ENCODE measurements at places on chromosomes 12 and 14.

DNA sequence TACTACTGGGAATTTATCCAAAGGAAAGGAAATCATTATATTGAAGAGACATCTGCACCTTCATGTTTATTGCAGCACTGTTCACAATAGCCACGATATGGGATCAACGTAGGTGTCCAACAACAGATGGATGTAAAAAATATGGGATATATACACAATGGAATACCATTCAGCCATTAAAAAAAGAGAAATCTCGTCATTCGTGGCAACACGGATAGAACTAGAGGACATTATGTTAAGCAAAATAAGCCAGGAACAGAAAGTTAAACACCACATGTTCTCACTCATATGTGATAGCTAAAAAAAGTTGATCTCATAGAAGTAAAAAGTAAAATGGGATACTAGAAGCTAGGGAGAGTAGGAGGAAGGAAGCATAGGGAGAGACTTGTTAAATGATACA is 82.9 kb upstream of the CLMN start:
- H3K27ac ChIP-seq, result no peak overlapping the region
- H3K27me3 ChIP-seq, result no peaks in the 10 kb centered on the region
- H3K4me1 ChIP-seq, result no peaks in the 10 kb centered on the region

- H3K36me3 ChIP-seq, result no peaks in the 10 kb centered on the region
- H3K4me1 ChIP-seq, result no peaks in the 10 kb centered on the region
- no peak overlapping the region for H3K4me3 ChIP-seq
Observed at GRCh38 chr14:74647678-74648461, 35.8 kb upstream of the LTBP2 start.

DNA sequence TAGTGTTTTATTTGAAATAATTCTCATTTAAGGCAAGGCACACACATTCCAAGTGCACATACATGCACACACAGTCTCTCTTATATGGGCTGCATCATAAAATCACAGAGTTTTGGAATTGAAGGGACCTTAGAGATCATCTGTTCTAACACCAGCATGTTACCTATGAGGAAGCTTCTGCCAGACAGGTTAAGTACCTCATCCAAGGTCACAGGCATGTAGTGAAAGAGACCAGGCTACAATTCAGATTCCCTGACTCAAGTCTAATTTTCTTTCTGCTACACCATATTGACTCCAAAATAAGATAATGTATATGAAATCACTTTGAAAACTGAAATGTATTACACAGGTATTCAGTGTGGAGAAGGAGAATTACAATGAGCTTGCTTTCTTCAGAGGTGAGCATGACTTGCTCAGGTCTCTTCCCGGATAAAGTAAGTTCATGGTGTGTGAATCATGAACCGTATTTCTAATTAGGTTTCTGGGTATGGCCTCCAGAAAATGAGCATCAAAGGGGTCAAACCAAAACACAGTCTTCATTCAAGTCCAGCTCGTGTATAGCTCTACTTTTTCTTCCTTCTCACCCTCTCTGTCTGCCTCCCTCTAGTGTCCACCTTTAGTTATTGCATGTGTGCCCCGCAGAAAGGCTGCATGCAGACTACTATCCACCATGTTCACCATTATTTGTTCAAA is 411.9 kb downstream of the FUT8 start:
- peaks cover 5% of the 10 kb centered on the region for H3K4me1 ChIP-seq
- peak; percentile 29 for DNase-seq
- no peaks in the 10 kb centered on the region for H3K36me3 ChIP-seq
- H3K27me3 ChIP-seq, result no peaks in the 10 kb centered on the region
- H3K27ac ChIP-seq, result no peak overlapping the region

DNA sequence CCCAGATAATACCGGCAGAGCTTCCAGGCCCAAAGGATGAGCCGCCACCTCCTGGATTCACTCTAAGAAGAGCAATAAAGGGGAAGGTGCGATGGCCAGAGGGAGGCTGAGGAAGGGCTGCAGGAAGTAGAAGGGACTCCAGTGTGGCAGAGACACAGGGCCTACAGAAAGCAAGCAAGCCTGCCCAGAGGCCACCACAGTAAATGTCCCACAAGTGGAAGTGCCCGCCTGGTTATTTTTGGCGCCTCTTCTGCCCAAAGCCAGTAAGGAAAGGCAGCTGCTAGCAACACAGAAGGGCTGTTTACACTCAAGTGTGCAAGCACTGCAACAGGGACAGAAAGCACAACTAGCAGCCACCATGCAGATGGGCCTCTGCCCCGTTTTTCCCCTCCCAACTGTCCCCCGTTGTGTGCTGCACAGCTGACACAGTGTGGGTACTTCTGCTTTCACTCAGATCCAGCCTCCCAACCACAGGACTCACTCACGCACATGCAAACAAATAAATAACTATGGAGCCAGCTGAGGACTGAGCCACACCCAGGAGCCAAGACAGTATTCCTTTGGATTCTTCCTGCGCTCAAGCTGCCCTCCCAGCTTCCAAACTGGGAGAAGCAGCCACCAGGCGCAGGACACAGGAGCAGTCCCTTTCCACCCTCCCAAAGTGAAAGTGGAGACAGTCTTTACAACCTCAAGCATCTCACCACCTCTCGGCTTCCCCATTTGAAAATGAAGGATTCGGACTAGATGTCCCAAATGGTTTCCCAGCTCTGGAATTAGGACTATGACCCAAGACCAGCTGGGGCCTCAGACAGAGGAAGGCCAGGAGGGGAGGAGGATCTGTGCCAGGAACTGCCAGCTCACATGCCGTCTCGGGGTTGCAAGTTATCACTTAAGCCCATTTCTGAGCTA is 40.0 kb upstream of the PNMA1 start:
- peak overlapping the region; percentile 89 for H3K27ac ChIP-seq
- H3K27me3 ChIP-seq, result no peaks in the 10 kb centered on the region
- DNase-seq, result no peak

DNA sequence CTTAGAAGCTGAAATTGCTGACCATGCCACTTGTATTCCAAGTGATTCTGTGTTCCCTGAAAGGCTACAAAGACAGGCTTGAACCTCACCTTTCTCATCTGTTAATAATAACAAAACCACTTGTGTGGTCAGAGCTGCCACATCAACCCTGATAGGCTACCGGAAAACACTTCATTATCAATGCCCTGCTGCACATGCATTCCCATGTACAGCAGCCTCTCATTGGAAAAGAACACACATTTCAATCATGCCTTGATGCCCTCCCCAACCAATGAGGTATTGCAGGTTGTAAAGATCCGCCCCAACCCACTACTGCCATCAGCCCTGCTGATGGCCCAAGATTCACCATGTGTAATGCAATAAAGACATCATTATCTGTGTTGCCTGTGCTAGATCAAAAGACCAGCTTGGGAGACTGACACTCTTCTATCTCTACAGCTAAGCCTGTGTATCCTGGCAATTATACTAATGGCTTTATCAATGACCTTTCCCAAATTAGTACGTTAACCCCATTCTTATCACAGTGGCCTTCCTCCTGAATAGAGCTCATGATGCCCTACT is 2.8 kb downstream of the GPR19 start:
- H3K4me3 ChIP-seq, result no peak overlapping the region
- peaks cover 5% of the 10 kb centered on the region for H3K4me1 ChIP-seq
- no peak overlapping the region for H3K27ac ChIP-seq
- no peak for DNase-seq

DNA sequence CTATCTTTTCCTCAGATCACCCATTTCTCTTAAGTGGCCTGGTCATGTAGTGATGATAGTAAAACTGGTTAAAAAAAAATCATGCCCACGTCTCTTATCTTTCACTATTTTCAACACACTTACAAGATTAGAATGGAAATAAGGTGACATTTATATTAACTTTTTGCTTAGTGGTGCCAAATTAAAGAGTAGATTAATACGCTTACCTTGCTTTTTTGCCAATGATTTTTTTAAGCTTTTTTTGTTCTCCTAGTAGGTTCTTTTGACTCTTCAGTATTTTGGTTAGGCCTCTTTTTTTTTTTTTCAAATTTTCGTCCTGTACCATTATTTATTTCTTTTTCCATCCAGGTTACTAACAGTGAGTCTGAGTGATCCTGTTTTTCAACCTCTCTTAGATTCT is 147.9 kb downstream of the PTCSC3 start:
- no peaks in the 10 kb centered on the region for H3K4me1 ChIP-seq
- no peak for DNase-seq
- H3K27me3 ChIP-seq, result no peaks in the 10 kb centered on the region
- H3K4me3 ChIP-seq, result no peak overlapping the region
- H3K27ac ChIP-seq, result no peak overlapping the region
- H3K36me3 ChIP-seq, result no peaks in the 10 kb centered on the region

DNA sequence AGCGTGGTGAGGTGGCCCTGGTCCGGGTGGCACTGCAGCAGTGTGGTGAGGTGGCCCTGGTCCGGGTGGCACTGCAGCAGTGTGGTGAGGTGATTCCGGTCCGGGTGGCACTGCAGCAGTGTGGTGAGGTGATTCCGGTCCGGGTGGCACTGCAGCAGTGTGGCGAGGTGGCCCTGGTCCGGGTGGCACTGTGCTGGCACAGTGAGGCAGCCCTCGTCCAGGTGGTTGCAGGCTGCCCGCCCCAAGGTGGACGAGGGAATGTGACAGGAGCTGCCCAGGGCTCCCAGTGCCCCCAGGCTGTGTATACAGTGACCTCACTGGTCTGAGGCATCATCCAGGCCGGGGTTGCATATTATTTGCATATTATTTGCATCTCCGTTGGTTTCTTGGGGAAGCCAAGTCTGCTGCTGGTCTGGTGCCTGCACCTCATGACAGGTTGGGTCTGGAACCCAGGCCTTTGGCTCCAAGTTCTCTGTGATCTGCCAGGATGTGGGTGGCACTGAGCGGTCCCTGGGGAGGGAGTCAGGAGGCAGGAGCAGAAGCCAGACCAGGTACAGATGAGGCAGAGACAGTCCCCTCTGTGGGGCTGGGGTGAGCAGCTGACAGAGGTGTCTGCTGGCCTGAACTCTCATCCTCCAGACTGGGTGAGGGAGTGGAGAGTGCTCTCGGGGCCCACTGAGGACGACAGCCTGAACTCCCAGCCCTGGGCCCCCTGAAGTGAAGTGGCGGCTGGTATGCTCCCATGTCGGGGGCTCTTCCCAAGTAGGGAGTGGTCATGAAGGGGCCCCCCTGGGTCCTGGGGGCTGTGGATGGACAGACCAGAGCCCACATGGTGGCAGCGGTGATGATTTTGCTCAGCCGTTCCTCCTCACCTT is 79.3 kb downstream of the KIF26A start:
- H3K36me3 ChIP-seq, result no peaks in the 10 kb centered on the region
- no peaks in the 10 kb centered on the region for H3K4me1 ChIP-seq
- DNase-seq, result no peak

DNA sequence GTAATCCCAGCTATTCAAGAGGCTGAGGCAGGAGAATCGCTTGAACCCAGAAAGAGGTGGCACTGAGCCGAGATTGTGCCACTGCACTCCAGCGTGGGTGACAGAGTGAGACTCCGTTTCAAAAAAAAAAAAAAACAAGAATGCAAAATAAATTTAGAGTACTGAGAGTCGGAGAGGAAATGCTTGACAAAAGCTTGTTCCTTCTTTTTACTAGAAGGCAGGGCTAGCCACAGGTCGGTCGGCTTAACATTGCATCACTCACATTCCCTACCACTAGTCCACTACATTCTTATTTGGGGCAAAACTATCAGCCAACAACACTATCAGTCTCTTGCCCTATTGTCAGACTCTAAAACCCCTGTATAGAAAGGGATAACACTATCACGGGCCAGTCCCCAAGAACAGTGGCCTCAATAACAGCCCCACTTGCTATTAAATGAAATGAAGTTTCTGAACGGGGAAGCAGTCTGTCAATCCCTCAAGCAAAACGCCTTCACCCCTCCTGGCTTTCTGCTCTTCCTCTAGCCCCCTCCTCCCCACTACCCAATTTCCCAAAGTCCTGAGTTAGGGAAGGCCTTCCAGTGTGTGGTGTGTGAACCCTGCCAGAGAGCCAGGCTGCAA is 1.0 kb downstream of the RNF41 start:
- H3K36me3 ChIP-seq, result peaks cover 6% of the 10 kb centered on the region
- H3K4me3 ChIP-seq, result peak overlapping the region; percentile 100
- no peak for DNase-seq
- H3K27ac ChIP-seq, result peak overlapping the region; percentile 99

DNA sequence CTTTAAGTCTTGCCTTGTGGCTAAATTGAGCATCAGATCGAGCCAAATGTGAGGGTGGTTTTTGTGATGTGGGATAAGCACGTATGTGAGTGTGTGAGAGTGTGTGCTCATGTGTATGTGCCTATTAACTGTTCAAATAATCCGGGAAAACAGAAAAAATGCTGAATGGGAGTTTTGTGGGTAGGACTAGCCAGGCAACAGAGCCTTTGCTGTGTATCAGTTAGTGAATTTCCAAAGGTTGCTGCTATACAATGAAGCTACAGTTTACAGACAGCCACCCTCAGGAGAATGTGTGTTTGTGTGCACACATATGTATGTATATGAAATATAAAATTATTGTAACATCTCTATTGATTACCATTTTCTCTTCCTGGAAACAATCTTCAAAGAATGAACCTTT is 154.0 kb downstream of the SOX5 start:
- H3K4me3 ChIP-seq, result no peak overlapping the region
- no peak for DNase-seq
- H3K36me3 ChIP-seq, result no peaks in the 10 kb centered on the region
- H3K27ac ChIP-seq, result no peak overlapping the region
- H3K4me1 ChIP-seq, result no peaks in the 10 kb centered on the region

DNA sequence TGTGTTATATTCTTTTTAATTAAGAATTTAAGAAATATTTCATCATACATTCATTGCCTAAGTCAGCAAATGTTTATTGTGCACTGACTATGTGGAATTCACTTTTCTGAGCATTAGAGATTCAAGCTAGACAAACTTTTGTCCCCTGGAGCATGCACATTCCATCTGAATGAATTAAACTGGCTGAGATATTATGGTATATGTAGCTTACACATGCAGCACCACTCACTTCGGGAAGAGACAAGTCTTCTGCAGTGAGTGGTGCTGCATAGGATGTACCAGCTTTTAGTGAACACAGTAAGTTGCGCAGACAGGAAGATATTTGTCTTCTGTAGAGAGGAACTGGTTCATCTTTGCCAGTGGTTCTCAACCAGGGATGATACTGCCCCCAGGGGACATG is 318.4 kb downstream of the SYT1 start:
- H3K27ac ChIP-seq, result no peak overlapping the region
- no peak for DNase-seq
- H3K36me3 ChIP-seq, result no peaks in the 10 kb centered on the region
- no peaks in the 10 kb centered on the region for H3K27me3 ChIP-seq

- no peak overlapping the region for H3K27ac ChIP-seq
- H3K4me3 ChIP-seq, result no peak overlapping the region
Observed at GRCh38 chr12:52769354-52769753, 7.8 kb downstream of the KRT76 start.

- no peaks in the 10 kb centered on the region for H3K27me3 ChIP-seq
- no peak overlapping the region for H3K27ac ChIP-seq
- H3K4me3 ChIP-seq, result no peak overlapping the region
- H3K4me1 ChIP-seq, result no peaks in the 10 kb centered on the region
- DNase-seq, result no peak
Observed at GRCh38 chr14:63205866-63206265, 1.6 kb downstream of the RHOJ start.

- H3K27ac ChIP-seq, result no peak overlapping the region
- H3K4me1 ChIP-seq, result no peaks in the 10 kb centered on the region
- no peaks in the 10 kb centered on the region for H3K27me3 ChIP-seq
- DNase-seq, result no peak
- H3K4me3 ChIP-seq, result no peak overlapping the region
Observed at GRCh38 chr12:5102806-5103205, 59.1 kb downstream of the KCNA5 start.

All from effector memory CD4-positive, alpha-beta T cell (primary cell).